Memory B cell (primary cell): ENCODE measurements at places on chromosomes 6 and 20.

- DNase-seq: no peak
- peaks cover 2% of the 10 kb centered on the region for H3K36me3 ChIP-seq
- H3K27me3 ChIP-seq: peaks cover 37% of the 10 kb centered on the region
- no peak overlapping the region for H3K27ac ChIP-seq
- H3K4me3 ChIP-seq: no peak overlapping the region
Observed at GRCh38 chr6:98830146-98830545, 4.2 kb upstream of the POU3F2 start.

- H3K4me1 ChIP-seq: peaks cover 3% of the 10 kb centered on the region
- no peak overlapping the region for H3K4me3 ChIP-seq
- no peak for DNase-seq
- no peak overlapping the region for H3K27ac ChIP-seq
Observed at GRCh38 chr6:71509191-71510005, 220.8 kb downstream of the OGFRL1 start.

GRCh38 chr20:63881451-63882226 lies 13.3 kb upstream of the DNAJC5 start:
- H3K4me1 ChIP-seq: peaks cover 2% of the 10 kb centered on the region
- no peak overlapping the region for H3K4me3 ChIP-seq
- H3K27me3 ChIP-seq: no peaks in the 10 kb centered on the region
- peaks cover 5% of the 10 kb centered on the region for H3K36me3 ChIP-seq

- no peak overlapping the region for H3K27ac ChIP-seq
- no peaks in the 10 kb centered on the region for H3K27me3 ChIP-seq
- no peaks in the 10 kb centered on the region for H3K4me1 ChIP-seq
Observed at GRCh38 chr6:24051942-24052589, 73.9 kb upstream of the NRSN1 start.

- H3K4me1 ChIP-seq: peaks cover 2% of the 10 kb centered on the region
- H3K4me3 ChIP-seq: no peak overlapping the region
- peaks cover 1% of the 10 kb centered on the region for H3K27me3 ChIP-seq
- DNase-seq: no peak
- H3K36me3 ChIP-seq: no peaks in the 10 kb centered on the region
Observed at GRCh38 chr20:22348010-22348409, 236.4 kb downstream of the FOXA2 start.

- DNase-seq: no peak
- H3K27me3 ChIP-seq: no peaks in the 10 kb centered on the region
- H3K4me3 ChIP-seq: no peak overlapping the region
- H3K36me3 ChIP-seq: peaks cover 23% of the 10 kb centered on the region
Observed at GRCh38 chr6:100876251-100876650, 4.9 kb downstream of the ASCC3 start.

- no peaks in the 10 kb centered on the region for H3K36me3 ChIP-seq
- DNase-seq: no peak
- no peaks in the 10 kb centered on the region for H3K4me1 ChIP-seq
- H3K4me3 ChIP-seq: no peak overlapping the region
- peaks cover 11% of the 10 kb centered on the region for H3K27me3 ChIP-seq
- H3K27ac ChIP-seq: no peak overlapping the region
Observed at GRCh38 chr6:104532462-104532861, 327.3 kb downstream of the HACE1 start.

DNA sequence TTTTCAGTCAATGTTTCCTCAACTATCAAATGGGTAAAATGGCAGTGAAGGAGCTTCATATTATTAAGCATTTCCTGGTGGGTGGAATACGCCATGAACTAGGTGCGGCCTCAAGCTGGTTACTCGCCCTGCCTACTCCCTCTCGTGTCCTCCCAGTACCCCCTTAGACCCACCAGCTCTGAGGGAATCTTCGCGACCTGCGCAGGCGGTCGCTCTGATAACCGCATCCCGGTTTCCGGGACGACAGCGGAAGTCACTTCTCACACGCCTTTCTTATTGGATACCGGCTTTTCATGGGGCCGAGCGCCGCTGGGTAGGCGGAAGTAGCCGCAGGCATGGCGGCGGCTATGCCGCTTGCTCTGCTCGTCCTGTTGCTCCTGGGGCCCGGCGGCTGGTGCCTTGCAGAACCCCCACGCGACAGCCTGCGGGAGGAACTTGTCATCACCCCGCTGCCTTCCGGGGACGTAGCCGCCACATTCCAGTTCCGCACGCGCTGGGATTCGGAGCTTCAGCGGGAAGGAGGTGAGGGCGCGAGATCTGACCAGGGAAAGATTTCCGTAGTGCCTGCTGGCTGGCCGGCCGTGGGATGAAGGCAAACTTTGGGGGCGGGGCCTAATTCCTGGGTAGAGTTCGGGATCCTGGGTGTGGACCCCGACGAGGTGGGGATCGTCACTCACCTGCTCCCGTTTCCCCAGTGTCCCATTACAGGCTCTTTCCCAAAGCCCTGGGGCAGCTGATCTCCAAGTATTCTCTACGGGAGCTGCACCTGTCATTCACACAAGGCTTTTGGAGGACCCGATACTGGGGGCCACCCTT lies at the start of gene PIGT:
Gene PIGT (plus strand): TSS at position 320 of the 816 bp plus-strand sequence. CDS start 16 bp downstream, at position 336.
- H3K27ac ChIP-seq: peak within 1 kb of the TSS; percentile 96
- DNase-seq: peak; percentile 73
- H3K4me1 ChIP-seq: peaks cover 35% of the 10 kb centered on the region
- H3K36me3 ChIP-seq: peaks cover 21% of the 10 kb centered on the region

DNA sequence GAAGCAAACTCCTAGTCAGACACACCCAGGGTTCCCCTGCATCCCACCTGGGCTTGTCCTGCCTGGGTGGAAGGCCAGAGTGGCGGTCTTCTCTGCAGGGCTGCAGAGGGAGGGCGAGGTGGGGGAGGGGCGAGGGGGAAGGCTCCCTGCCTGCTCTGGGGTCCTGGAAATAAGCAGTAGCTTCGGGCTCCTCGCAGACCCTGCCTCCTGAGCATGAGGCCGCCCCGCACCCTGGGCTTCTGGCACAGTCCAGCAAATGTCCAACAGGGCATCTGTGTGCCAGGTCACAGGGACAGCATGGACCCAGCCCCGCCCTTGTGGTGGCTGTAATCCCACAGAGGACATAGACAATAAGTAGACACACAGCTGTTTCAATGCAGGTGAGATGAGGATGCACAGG lies 193.8 kb downstream of the TAF4 start:
- H3K4me1 ChIP-seq: no peaks in the 10 kb centered on the region
- DNase-seq: no peak
- no peaks in the 10 kb centered on the region for H3K36me3 ChIP-seq

GRCh38 chr6:131357501-131357900 lies 215.5 kb upstream of the ARG1 start:
- H3K4me1 ChIP-seq: peaks cover 3% of the 10 kb centered on the region
- DNase-seq: no peak

GRCh38 chr20:26209171-26209941 lies 512.7 kb upstream of the ZNF337 start:
- H3K4me1 ChIP-seq: no peaks in the 10 kb centered on the region
- no peak overlapping the region for H3K27ac ChIP-seq
- H3K27me3 ChIP-seq: peaks cover 6% of the 10 kb centered on the region
- no peaks in the 10 kb centered on the region for H3K36me3 ChIP-seq

- no peak overlapping the region for H3K4me3 ChIP-seq
- no peaks in the 10 kb centered on the region for H3K36me3 ChIP-seq
- no peak overlapping the region for H3K27ac ChIP-seq
- peaks cover 26% of the 10 kb centered on the region for H3K27me3 ChIP-seq
Observed at GRCh38 chr6:4506223-4506622, 270.0 kb upstream of the CDYL start.

DNA sequence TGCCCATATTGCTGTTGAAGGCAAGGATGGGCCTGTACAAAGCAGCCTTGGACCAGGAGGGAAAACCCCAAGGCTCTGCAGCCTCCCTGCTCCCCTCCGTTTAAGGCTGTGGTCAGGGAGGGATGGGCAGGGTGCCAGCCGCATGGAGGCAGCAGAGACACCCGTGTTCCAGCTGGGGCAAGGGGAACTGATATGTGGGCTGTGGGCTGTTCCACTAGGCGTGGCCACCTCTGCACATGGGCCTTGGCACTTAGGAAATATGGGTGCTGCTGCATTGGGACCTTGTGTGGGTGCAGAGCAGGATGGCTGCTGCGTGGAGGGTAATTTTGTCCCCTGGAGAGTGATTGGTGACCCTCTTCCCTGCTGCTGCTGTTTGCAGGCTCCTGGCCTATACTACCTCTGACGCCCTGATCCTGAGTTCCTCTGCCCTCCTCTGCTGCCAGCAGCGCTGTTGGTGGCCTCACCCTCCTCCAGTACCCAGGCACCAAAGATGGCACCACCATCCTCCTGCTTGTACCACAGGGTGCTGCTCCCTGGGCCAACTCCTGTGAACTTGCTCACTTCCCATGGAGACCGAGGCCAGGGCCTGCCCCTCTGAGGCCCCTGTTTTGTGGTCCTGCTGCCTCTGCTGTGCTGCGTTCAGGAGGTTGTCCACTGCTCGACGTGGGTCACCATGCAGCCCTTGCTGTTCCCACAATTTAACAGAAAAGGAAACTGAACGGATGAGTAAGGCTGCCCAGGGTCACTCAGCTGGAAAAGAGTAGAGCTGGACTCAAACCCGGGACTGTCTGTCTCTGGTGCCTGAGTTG lies 35.3 kb downstream of the PANK2 start:
- no peaks in the 10 kb centered on the region for H3K27me3 ChIP-seq
- DNase-seq: no peak
- H3K4me3 ChIP-seq: no peak overlapping the region
- H3K36me3 ChIP-seq: peaks cover 21% of the 10 kb centered on the region
- no peak overlapping the region for H3K27ac ChIP-seq

DNA sequence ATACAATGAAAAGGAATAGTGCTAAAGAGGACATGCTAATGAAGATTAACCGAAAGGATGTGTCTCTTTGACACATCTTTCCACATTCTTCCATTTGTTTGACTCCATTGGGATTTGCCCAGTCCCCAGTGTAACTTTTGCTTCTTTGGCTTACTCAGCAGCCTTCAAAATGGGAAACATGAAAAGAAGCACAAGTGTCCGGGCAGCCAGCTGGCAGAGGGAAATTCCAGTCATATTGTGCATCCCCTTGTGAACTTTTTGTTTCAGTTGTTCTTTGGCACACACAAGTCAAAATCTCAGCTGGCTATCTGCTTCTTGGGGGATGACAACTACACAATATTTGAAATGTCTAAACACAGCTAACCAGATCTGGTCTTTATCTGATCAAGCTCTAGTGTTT lies 157.4 kb downstream of the OGFRL1 start:
- no peak for DNase-seq
- no peaks in the 10 kb centered on the region for H3K36me3 ChIP-seq
- H3K27me3 ChIP-seq: peaks cover 5% of the 10 kb centered on the region
- H3K27ac ChIP-seq: no peak overlapping the region

DNA sequence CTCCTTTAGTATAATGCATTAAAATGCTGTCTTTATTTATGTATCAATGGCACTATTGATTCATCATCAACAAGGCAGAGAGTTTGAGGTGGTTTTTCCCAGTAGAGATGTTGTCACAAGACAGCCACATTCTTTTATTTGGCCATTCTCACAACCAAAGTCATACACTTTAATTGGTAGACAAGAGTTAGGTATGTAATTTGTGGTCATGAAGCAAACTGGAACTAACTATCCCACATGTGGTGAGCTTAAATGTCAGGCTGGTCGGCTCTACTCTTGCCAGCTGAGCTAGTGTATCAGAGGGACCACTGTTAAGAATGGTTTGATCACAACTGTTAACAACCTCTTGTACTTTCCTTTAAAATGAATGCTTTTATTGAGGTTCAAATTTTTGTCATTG lies 714.6 kb downstream of the CD109 start:
- H3K27me3 ChIP-seq: no peaks in the 10 kb centered on the region
- no peak overlapping the region for H3K27ac ChIP-seq
- no peaks in the 10 kb centered on the region for H3K4me1 ChIP-seq
- no peak for DNase-seq
- H3K4me3 ChIP-seq: no peak overlapping the region
- no peaks in the 10 kb centered on the region for H3K36me3 ChIP-seq

- DNase-seq: no peak
- peaks cover 8% of the 10 kb centered on the region for H3K27me3 ChIP-seq
- H3K36me3 ChIP-seq: no peaks in the 10 kb centered on the region
- no peak overlapping the region for H3K27ac ChIP-seq
- H3K4me1 ChIP-seq: no peaks in the 10 kb centered on the region
- H3K4me3 ChIP-seq: no peak overlapping the region
Observed at GRCh38 chr6:159259441-159260125, 90.4 kb downstream of the FNDC1 start.

DNA sequence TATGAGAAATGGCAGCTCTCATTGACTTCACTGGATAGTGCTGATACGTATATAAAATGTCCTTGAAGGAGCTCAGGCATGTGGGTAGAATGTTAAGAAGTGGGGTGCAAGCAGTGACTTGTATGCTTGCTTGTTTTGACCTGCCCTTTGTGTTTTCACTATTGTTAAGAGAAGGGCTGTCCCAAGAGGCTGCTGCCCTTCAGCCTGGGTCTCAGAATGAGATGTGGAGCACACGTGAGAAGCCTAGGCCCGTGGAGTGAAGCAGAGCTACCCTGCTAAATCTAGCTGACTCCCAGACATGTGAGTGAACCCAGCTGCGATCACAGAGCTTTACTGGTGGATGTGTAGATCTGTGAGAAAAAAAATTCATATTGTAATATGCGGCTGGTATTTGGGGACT lies 305.3 kb upstream of the RGS17 start:
- H3K36me3 ChIP-seq: no peaks in the 10 kb centered on the region
- no peak overlapping the region for H3K27ac ChIP-seq
- no peaks in the 10 kb centered on the region for H3K27me3 ChIP-seq
- no peaks in the 10 kb centered on the region for H3K4me1 ChIP-seq
